Thyroid gland (tissue), 4 donors: ENCODE measurements at places on chromosomes 6 and 20.

DNA sequence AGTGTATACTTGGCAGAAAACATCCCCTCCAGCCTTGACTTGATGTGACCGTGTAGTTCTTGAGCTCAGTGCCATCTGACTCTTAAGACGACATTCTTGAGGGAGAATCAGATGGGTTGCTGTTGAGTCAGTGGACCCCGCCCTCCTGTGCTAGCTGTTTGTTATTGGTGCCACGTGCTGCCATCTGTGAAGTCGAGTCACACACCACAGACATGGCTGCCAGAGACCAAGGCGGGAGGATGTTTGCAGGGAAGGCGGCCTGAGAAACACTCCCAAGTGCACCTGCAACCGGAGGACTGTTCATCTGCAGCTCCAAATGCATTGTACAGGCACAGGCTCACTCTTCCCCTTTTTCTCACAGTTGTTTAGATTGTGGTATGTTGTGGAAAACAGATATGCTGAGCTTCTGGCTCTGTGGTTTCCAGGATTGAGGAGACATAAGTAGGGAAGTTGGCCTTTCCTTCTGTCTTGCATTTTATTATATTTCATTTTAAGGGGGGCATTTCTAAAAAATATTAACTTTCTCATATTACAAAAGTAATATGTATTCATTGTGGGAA lies 345.3 kb upstream of the ZFP64 start:
- no peak for DNase-seq

GRCh38 chr20:3156811-3157619 lies 2.6 kb downstream of the FASTKD5 start:
- no peak for DNase-seq

GRCh38 chr20:51595058-51595532 lies 52.6 kb upstream of the NFATC2 start:
- DNase-seq, result peak; percentile 88

DNA sequence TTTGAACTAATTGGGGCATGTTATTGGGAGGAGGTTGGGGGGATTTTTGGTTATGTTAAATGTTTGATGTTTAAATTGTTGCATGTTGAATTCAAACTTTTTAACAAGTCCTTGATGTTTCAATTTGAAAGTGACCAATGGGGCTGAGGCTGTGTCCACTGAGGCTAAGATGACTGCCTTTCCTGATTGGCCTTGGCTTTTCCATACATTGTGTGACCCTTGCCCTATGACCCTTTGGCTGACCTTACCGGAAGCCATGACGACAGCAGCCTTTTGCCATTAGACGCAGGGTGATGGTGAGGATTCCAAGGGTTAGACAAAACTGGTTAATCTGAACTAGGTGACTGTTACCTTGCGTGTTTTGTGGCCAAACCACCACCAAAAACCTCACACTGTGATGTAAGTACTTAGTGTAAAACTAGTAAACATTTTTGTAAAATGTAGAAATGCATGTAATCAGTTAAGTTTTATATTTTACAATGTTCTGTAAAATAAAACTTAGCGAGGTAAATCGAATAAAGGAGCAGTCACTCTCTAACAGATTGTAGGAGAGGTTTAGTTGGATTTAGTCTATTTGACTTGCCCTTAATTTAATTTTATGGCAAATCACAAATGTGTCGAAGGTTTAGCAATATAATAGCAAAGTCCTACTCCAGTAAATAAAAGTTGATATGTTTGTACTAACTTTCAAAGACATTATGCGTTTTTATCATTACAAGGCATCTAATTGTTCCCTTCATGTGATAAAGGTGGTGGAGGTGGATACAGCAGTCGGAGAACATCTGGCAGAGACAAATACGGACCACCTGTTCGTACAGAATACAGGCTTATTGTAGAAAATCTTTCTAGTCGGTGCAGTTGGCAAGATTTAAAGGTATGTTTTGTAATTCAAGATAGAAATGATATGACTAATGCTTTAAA lies 1.6 kb downstream of the SRSF6 start:
- DNase-seq, result no peak

DNA sequence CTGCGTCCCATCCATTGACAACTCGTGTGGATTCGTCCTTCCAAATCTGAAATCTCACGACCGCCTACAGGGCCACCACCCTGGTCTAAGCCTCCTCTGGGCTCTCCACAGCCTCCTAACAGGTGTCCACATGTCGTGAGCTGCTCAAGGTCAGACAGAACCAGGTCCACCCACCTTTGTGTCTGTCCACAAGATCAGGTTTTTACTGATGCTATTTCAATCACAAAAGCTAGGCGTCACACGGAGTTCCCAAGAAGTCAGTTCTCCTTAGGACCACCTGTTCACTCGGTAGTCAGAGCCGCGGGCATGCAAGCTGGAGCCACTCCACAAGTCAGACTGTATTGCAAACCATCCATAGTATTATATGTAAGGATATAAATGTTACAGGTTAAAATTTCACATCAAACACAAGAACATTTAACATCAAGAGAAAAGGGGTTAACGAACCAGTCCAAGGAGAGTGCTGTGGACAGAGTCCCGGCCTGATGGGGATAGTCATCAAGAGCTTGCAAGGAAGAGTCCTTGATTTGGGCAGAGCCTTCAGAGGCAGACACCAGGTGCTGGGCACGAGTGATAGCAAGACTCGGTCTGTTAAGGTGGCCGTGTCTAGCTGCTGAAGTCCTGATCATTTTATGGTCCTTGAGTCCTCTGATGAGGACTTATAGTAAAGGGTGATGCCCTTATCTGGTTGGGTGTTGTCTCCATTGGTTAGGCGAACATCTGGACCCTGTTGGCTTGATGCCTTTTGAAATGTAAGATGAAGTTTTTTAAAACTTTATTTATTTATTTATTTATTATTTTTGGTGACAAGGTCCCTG lies 731 bp upstream of the DNPH1 start:
- no peak for DNase-seq

GRCh38 chr20:34562641-34563040 lies 4.1 kb downstream of the MAP1LC3A start:
- peak; percentile 22 for DNase-seq

DNA sequence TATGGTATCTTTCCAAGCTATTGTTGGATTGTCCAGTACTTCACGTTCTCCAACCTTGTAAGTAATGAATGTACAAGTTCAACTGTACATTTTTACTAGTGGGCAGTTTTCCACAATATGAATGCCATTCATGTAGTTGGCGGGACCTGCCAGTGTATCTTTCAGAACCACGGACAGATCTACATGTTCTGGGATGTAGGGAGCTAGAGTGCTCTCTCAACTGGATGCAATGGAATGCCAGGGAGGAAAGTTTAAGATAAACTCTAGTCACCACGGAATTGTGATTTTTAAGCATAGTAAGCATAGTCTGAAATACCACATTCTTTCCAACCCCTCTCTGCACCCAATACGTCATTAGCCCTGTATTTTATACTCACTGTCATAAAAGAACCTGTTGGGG lies 21.5 kb upstream of the HLA-C start:
- DNase-seq, result no peak

GRCh38 chr20:36043441-36043840 lies 75.1 kb downstream of the CNBD2 start:
- DNase-seq, result no peak

GRCh38 chr6:72825315-72825911 lies 203.5 kb downstream of the KCNQ5 start:
- DNase-seq, result no peak

GRCh38 chr6:70586114-70586513 lies 19.4 kb downstream of the SDHAF4 start:
- DNase-seq, result no peak

- DNase-seq, result no peak
These were observed 142.8 kb downstream of the CLIC5 start for GRCh38 chr6:45872827-45873365.

DNA sequence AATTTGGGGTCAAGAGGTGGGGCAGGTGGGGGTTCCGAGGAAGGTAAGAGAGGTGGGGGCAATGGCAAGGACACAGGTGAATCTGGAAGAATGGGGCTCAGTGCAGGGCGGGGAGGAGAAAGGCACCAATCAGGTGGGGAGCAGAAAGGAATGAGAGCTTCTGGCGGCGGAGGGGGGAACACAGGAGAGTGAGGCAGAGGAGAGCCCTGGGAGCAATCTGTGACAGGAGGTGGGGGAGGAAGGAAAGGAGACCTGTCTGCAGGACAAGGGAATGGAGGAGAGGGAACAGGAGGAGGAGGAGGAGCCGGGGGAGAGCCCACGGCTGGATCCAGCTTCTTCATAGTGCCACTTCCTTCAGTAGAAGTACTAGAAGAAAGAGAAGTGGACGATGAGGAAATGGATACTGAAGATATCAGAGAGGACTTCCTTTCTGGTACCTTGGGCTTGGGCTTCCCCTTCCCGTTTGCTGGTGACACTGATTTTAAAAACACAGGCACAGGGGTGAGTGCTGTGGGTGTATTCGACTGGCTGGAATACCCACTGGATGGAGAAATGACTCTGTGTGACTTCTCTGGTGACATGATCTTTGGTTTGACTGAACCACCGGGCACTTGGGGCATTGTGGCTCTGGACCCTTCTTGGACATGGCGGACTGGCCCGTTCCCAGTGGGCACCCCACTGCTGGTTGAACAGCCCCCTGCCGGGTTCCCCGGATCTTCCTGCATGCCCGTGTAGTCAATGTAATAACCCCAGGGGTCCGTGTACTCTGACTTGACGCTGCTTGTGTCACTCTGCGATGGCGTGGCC lies 27.4 kb downstream of the HEBP2 start:
- no peak for DNase-seq

DNA sequence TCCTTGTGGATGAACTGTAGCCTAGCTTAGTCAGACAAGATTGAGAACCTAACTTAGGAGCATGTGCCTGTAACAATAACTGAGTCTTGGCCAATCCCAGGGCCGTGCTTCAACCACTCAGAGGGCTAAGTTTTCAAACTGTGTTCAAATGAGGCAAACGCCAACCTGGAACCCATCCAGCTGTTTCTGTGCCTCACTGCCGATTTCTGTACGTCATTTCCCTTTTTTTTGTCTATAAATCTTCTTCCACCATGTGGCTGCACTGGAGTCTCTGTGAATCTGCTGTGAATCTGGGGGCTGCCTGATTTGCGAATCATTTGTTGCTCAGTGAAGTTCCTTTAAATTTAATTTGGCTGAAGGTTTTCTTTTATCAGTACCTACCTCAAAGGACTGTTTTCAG lies 115.0 kb upstream of the CHD6 start:
- DNase-seq, result peak; percentile 27

GRCh38 chr6:82396964-82397751 lies 33.5 kb downstream of the TPBG start:
- DNase-seq, result no peak

GRCh38 chr6:147759093-147759492 lies 250.6 kb downstream of the SAMD5 start:
- no peak for DNase-seq

DNA sequence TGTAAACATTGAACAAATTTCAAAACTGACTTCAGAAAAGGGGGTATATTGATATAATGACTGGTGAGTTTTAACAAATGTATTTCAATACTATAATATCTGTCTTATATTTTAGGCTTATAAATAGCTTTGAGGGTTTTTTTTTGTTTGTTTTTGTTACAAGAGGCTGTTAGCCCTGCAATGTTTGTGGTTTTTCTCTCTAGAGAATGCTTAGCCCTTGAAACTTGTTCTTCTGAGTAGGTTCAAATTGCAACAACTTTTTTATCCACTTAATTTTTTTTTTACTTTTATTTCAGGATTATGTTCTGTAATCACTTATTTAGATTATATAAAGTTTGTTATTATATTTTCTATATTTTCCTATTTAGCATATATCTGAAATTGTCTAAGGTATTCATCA lies 333.2 kb downstream of the RIMS1 start:
- DNase-seq, result no peak

- DNase-seq, result peak; percentile 95
These were observed 88.3 kb downstream of the CEBPB start for GRCh38 chr20:50278684-50279531.

DNA sequence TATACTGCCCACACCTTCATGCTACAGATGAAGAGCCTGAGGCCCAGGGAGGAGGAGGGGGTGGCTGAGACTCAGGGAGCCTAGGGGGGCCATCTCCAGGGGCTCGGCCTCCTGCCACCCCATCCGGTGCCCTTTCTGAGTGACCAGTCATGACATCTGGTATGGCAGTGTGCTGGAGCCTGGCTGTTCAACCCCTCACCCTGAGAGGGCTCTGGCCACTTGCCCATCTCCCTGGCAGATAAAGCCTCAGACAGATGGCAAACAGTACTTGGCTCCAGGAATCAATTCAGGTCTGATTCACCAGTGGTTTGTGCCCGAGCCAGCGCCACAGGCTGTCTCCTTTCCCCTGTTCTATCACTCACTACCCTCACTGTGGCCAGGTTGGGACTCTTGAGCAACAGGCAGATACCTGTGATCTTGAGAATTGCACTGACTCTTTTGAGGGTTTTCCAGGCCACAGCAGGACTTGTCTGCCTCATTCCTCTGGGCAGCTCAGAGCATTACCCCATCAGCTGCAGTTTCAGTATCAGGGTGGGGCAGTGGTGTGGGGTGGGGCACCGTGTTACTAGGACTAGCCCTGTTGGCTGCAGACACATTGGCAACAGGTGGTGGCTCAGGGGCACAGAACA lies 22.8 kb downstream of the SRSF3 start:
- peak; percentile 76 for DNase-seq

DNA sequence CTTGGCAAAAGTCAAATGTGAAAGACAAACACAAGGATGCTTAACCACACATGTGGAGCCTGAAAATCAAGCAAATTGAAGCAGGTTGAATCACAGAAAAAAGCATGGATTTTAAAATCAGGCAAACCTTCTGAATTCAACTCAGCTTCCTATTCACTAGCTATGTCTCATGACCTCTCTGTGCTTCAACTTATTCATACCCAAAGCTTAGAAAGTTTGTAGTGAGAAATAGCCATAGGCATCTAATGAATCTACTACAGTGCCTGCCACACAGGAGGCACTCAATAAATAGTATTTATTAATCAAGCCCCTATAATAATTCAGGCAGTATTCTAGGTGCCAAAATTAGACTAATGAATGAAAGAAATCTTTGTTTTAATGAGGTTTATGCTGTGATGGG lies 112.2 kb upstream of the TNFAIP3 start:
- DNase-seq, result no peak

DNA sequence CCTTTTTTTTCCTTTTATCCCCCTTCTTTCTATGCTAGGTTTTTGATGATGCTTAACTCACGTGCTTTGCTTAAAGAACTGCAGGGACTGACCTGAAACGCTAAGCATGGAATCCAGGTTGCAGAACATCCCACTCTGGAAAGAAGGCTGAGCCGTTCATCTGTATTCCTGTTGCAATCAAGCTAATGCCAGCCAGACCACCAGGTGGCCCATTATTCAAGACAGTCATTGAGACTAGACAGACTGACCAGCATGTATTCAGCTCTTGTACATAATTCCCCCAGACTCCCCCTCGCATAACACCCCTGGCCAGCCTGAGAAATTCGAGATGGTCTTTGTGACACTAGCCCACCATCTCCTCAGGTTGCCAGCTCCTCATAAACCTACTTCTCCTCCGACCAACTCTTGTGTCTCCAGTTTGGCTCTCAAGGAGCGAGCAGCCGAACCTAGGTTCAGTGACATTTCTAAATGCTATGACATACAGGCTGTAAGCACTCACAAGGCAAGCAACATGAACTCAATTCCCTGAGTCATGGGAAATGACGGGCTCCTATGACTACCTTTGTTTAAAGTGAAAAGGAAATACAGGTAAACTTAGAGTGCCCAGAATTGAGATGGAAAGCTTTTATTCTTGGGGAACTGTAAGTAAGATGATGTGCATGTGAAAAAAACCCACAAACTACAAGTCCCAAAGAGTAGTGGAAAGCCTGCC lies 309.3 kb upstream of the CDYL start:
- DNase-seq, result no peak

GRCh38 chr6:164929408-164929977 lies 379.9 kb downstream of the C6orf118 start:
- no peak for DNase-seq
